ENCODE measurements at places on chromosomes 11 and 22. TPM values are rescaled to one million over a fixed set of nuclear protein-coding genes. Genes with fewer than 3 reads are reported as not detected.

The DPAGT1 gene
- total RNA-seq = 15.4 TPM

The NPTXR gene
- total RNA-seq = 23.3 TPM

The ZW10 gene
- total RNA-seq = 8.6 TPM

The WNT11 gene
- 22.7 TPM for total RNA-seq

The SHISA8 gene
- total RNA-seq = 2.2 TPM

The OR5B17 gene
- total RNA-seq = not detected

The APOC3 gene
- total RNA-seq = not detected

DNA sequence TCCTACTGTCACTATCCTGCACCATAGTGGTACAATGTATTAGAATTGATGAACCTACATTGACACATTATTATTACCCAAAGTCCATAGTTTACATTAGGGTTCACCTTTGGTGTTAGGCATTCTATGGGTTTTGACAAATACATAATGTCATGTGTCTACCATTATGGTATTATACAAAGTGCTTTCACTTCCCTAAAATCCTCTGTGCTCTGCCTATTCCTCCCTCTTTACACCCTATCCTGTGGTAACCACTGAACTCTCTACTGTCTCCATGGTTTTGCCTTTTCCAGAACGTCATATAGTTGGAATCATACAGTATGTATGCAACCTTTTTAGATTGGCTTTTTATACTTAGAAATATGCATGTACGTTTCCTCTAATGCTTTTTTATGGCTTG is 51.5 kb downstream of the CCDC15 start:
- H3K4me1 ChIP-seq = no peaks in the 10 kb centered on the region
- no peak for DNase-seq
- no peak overlapping the region for H3K27ac ChIP-seq

DNA sequence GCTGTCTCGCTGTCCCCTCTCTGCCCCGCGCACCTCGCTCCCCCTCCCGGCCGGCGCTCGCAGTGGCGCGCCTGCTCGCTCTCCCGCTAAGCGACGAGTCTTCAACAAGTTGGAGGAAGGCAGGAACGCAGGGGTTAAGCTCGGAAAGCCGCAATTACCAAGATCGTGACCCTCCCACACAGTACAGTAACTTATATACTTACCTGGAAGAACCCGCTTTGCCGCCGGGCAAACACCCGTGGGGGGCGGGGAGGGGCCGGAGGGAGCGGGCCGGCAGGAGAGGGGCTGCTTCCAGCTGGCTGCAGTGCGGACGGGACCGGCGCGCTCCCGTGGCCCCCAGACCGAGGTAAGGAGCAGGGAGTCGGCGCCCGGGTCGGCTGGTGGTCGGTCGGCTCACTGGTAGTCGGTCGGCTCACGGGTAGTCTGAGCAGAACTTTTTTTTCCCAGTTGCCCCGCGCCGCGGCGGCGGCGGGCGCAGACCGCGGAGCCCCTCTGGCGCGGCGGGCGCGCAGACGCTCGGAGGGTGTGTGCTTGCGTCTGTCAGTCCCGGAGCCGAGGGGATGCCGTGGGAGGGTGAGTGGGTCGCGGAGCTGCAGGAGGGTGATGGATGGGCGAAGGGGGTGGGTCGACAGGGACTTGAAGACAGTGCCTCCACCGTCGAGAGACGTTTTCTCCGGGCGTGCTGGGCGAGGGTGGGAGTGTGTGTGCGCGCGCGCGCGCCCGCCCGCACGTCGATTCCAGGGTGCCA is 101.2 kb upstream of the HSD17B12 start:
- no peak overlapping the region for H3K27ac ChIP-seq
- H3K4me3 ChIP-seq = peak overlapping the region; percentile 73

DNA sequence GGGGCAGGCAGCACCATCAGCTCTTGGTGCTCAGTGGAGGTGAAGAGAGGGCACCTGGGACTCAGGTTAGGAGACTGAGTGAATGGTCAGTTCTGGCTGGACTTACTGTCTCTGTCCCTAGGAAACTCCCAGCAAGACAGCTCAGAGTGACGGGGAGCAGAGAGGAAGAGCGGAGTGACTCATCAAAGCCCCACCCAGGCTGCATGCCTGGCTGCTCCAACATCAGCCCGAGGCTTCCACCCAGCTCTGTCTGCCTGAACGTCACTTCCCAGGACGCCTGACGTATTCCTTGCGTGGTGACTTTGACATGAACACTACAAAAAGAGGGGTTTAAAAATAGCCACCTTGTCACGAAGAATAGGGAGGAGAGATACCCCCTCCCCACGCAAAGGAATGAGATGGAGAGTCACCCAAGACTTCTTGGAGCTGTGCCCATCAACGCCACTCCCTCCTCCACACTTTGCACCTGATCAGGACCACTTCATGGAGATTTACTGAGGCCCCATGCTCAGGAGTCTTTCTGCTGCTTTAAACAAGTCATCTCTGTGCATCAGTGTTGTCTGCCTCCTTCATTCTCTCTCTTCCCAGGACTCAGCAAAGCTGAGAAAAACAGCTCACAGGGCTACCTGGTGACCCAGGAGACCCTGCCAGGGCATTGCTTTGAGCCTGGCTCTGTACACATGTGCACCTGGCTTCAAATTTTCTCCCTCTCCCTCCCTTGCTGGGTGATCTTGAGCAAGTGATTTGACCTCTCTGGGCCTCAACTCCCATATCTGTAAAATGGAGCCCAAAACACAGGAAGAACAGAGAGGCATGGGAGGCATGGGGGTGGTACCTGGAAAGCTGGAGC is 83.1 kb downstream of the MN1 start:
- H3K4me1 ChIP-seq = peaks cover 25% of the 10 kb centered on the region
- H3K27me3 ChIP-seq = peaks cover 16% of the 10 kb centered on the region
- peak overlapping the region; percentile 18 for H3K4me3 ChIP-seq

DNA sequence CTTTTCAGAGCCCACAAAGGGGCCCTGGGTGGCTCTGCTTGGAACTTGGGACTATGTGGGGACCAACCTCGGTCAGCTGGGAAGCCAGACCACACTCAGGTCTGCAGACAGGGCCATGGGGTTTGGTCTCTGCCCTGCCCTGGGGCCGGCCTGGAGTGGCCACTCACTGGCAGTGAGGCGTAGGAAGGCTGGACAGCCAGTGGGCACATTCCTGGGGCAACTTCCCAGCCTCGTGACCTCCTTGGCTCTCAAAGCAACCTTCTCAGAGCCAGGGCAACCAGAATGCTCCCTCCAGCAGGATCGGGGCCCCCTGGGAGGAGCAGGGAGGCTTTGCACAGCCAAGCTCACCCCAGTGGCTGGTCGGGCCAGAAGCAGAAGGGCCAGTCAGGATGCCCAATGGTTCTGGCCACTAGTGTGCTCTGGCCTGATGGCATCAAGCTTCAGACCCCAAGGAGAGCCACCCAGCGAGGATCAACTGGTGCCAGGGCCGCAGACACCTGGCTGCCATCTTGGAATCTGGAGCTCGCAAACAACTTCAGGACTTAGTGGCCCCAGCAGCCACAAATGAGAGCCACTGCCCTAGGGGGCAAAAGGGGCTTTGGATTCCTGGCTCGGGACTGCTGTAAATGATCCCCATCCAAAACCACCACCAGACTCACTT is 87.1 kb downstream of the MYEOV start:
- DNase-seq = no peak
- peaks cover 4% of the 10 kb centered on the region for H3K4me1 ChIP-seq
- H3K27ac ChIP-seq = no peak overlapping the region
- H3K27me3 ChIP-seq = no peaks in the 10 kb centered on the region
- no peaks in the 10 kb centered on the region for H3K36me3 ChIP-seq

DNA sequence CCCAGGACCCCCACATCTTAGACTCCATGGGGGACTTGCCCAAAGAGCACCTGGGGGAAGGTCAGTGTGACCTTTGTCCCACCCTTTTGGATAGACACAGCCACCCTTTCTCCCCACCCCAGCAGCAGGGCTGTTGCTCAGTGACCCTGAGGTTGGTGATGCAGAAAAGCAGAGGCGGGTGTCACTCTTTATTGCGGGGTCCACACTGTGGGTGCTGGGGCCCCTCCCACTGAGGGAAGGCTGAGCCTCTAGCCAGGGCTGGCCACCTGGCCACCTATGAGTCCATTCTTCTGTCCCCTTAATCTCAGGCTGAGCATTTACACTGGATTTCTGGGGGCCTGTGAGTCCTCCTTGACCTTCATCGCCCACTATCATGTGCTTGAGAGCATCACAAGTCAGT is 7.4 kb downstream of the LRRC75B start:
- H3K36me3 ChIP-seq = peaks cover 10% of the 10 kb centered on the region
- H3K27ac ChIP-seq = no peak overlapping the region
- no peak overlapping the region for H3K4me3 ChIP-seq
- peaks cover 22% of the 10 kb centered on the region for H3K4me1 ChIP-seq

- H3K27ac ChIP-seq = no peak overlapping the region
- no peaks in the 10 kb centered on the region for H3K27me3 ChIP-seq
- H3K36me3 ChIP-seq = no peaks in the 10 kb centered on the region
- no peak for DNase-seq
- no peak overlapping the region for H3K4me3 ChIP-seq
These were observed 38.3 kb upstream of the POU2AF2 start for GRCh38 chr11:111207213-111207612.

DNA sequence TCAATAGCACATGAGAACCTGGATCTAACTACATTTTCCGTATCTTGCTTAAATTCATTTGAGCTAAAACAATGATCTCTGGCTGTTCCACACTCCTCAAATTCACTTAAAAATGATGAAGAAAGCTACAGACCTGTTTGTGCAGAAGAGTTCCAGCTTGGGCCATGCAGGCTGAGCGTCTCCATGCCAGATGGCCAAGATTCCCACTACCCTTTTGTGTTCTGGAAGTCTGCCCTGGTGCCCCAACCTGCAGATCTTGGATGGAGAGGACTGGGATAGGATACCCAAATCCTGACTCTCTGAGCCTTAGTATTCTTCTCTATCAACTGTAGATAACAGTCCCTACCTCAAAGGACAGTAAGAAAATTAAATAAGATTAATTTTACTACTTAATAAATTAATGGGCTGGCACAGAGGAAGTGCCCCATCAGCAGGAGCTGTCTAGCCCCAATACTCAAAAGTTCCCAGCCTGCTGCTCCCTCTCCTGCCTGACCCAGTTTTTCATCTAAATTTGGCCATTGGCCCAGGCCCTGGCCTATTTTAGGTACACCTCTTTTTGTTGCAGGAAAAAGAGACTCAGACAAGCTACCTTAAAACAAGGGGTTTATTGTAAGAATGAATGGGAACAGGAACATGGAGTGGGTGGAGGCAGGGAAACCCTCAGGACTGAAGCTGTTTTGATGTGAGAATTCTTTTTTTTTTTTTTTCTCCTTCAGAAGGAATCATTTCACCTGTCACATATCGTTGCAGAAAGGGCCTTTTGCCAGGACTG is 81.4 kb upstream of the GRK3 start:
- H3K4me1 ChIP-seq = peaks cover 20% of the 10 kb centered on the region
- H3K36me3 ChIP-seq = peaks cover 6% of the 10 kb centered on the region
- DNase-seq = no peak
- no peak overlapping the region for H3K27ac ChIP-seq
- no peaks in the 10 kb centered on the region for H3K27me3 ChIP-seq

- H3K4me1 ChIP-seq = peaks cover 16% of the 10 kb centered on the region
- no peak for DNase-seq
- H3K36me3 ChIP-seq = no peaks in the 10 kb centered on the region
- peaks cover 9% of the 10 kb centered on the region for H3K27me3 ChIP-seq
- H3K4me3 ChIP-seq = no peak overlapping the region
These were observed 19.8 kb upstream of the CDON start for GRCh38 chr11:126082251-126083109.

DNA sequence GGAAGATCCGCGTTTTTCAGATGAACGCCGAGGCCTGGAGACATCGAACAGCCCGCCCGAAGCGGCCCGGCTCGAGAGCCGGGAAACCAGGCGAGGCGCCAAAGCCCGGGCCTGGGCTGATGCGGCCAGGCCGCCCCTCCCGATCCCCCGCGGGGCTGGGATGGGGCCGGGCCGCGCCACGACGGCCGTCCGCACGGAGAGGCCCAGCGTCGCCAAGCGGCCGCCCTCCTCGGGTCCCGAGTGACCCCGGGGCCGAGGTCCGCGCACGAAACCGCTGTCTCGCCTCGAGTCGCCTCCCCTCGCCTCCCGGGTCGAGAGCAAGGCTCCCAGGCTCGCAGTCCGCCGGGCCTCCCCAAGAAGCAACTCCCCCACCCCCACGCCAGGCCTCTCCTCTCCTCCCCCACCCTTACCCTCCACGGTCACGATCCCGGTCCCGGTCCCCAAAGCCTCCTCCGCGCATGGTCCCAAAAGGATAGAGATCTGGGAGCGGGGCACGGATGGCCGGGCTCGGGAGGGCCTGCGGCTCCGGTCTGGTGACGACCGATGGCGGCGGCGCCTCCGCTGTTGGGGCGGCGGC is 482 bp downstream of the DDX17 start:
- H3K4me3 ChIP-seq = peak overlapping the region; percentile 93

- no peaks in the 10 kb centered on the region for H3K27me3 ChIP-seq
- H3K4me1 ChIP-seq = no peaks in the 10 kb centered on the region
- H3K36me3 ChIP-seq = peaks cover 68% of the 10 kb centered on the region
- no peak for DNase-seq
- H3K27ac ChIP-seq = no peak overlapping the region
- no peak overlapping the region for H3K4me3 ChIP-seq
These were observed 50.4 kb upstream of the RAB1B start for GRCh38 chr11:66218036-66218435.

GRCh38 chr11:64316672-64317324 is 561 bp downstream of the TRMT112 start:
- peaks cover 30% of the 10 kb centered on the region for H3K36me3 ChIP-seq
- peak overlapping the region; percentile 82 for H3K4me3 ChIP-seq
- no peak for DNase-seq
- H3K27me3 ChIP-seq = no peaks in the 10 kb centered on the region
- peaks cover 72% of the 10 kb centered on the region for H3K4me1 ChIP-seq
- peak overlapping the region; percentile 100 for H3K27ac ChIP-seq

DNA sequence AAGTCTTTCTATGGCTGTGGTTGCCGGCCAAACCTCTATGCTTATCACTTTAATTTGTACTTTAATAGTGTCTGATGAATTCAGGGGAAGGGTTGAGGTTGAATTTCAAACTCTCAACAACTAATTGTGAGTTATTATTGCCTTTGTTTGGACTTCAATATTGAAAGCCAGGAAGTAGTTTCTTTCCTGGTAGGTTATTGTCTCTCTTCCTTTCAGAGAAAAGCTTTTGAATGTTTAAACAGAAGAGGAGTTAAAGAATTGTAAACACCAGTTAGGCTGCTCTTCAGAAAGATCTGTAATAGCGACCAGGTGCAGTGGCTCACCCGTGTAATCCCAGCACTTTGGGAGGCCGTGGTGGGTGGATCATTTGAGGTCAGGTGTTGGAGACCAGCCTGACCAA is 22.2 kb downstream of the NNMT start:
- DNase-seq = no peak
- peak overlapping the region; percentile 25 for H3K4me3 ChIP-seq
- H3K27ac ChIP-seq = peak overlapping the region; percentile 61
- H3K4me1 ChIP-seq = peaks cover 48% of the 10 kb centered on the region

- no peak overlapping the region for H3K27ac ChIP-seq
- H3K27me3 ChIP-seq = peaks cover 5% of the 10 kb centered on the region
- no peak for DNase-seq
- peaks cover 4% of the 10 kb centered on the region for H3K4me1 ChIP-seq
- H3K36me3 ChIP-seq = no peaks in the 10 kb centered on the region
These were observed 129.7 kb downstream of the ST3GAL4 start for GRCh38 chr11:126485021-126485792.

- H3K4me3 ChIP-seq = no peak overlapping the region
- no peak for DNase-seq
- no peaks in the 10 kb centered on the region for H3K27me3 ChIP-seq
- no peak overlapping the region for H3K27ac ChIP-seq
These were observed 166.4 kb downstream of the ETS1 start for GRCh38 chr11:128420951-128421350.

- peaks cover 30% of the 10 kb centered on the region for H3K4me1 ChIP-seq
- peak overlapping the region; percentile 75 for H3K4me3 ChIP-seq
- no peak for DNase-seq
- no peaks in the 10 kb centered on the region for H3K36me3 ChIP-seq
These were observed 32.4 kb downstream of the EIF3F start for GRCh38 chr11:8019314-8020243.
